ENCODE measurements at places on chromosomes 4 and X.

DNA sequence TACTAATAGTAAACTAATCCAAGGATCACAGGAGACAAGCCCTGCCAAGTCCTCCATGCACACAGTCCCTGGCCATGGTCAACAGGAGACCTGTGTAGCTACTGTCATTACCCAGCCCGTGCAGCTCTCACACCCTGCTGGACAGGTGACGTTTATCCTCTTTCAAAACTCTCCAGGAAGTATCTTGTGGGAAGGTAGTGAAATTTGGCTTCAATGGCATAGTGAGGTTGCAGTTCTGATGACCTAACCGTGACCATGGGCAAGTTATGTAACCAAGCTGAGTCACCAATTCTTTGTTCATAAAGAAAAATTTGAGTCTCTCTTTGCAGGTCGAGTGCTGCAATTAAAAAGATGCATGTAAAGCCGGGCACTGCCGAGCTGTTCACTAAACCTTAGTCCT, 11.3 kb upstream of the SLC2A9 start:
- DNase-seq = no peak

DNA sequence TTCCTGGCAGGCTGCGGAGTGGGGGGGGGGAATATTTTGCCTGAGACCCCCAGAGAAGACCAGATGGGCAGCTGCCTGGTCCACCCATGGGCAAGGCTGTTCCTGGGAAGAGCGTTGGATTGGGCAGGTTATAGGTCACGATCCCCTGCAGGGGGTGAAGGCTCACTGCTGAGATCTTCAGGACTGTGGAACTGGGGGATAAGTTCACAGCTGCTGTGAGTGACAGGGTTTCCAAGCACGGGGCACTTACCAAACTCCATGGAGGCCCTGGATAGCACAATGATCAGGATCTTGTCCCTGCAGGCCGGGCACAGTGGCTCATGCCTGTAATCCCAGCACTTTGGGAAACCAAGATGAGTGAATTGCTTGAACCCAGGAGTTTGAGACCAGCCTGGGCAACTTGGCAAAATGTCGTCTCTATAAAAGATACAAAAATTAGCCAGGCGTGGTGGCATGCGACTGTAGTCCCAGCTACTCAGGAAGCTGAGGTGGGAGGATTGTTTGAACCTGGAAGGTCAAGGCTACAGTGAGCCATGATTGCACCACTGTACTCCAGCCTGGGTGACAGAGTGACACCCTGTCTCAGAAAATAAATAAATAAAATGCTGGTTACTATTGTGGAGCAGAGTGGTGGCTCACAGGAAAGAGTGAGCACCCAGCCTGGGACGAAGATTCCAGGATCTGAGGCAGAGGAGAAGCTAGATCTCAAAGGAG, 68.0 kb upstream of the HELT start:
- DNase-seq = no peak

- no peak for DNase-seq
Measured at GRCh38 chr4:173475751-173476150, 54.3 kb downstream of the HAND2 start.

- no peak for DNase-seq
Measured at GRCh38 chr4:87811977-87812376, 12.6 kb downstream of the IBSP start.

- DNase-seq = no peak
Measured at GRCh38 chr4:101183666-101184373, 163.5 kb downstream of the PPP3CA start.

DNA sequence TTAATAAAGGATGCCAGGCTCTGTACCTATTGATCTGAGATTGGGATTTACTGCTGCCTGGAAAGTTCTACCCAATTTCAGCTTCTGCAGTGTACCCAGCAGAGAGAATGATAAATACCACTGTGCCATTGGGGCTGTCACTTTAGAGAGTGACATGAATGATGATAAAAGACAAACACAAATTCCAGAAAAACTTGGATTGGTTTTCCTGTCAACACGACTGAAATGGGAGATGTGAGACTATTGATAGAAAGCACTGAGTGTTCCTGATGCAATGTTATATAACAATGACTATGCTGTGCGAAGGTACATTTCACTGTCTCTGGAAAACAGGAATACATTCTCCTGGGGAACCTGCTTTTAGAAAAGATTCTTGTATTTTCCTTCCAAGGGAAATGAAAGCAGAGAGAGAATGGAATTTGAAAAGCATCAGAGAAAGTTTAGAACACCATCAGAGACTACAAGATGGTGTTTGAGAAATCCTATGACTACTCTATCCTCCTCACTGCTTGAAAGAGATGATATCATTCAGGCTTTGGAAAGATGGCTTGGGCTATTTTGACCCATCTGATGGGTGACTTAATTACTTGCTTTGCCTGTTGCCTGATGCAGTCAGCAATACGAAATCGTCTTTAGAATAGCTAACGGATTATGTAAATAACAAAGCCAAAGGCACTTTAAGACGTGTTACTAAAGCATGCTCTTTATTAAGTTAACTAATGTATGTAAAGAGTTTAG, 49.7 kb downstream of the MID1IP1 start:
- no peak for DNase-seq

DNA sequence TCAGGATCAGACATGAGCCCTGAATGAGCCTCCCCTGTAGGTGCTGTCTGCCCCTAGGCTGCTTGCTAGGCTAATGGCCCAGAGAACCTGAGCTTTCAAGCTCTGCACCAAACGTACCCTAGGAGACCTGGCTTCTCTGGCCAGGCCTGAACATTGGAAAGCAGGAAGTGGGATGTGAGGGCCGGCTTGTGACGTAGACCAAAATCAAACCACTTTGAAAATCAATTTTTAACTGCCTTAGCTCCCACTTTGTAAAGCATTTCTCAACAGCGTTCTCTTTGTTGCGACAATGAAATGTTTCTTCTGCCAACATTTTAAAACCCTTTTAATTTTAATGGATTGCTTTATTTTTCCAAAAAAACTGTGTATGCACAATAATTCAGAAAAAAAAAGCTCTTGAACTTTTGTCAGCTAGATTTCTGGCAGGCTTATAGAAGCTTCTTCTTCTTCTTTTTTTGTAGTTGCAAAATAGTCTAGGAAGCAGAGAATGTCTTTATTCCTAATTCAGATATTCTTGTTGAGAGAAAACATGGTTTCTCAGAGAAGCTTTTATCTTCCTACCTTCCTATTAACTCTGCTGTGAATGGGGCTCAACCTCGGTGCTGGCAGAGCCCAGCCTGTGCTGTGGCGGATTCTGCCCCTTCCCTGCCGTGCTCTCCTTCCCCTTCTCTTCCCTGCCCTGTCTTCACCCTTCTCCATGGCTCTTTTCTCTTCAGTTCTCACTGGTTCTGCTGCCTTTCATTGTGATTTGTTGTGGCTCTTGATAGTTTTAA, 145.2 kb upstream of the SFRP2 start:
- DNase-seq = no peak

GRCh38 chr4:110618581-110619462, 4.1 kb downstream of the PITX2 start:
- DNase-seq = no peak

- DNase-seq = no peak
Measured at GRCh38 chr4:2256781-2257191, 5.1 kb downstream of the MXD4 start.

GRCh38 chr4:109930464-109930863, 17.8 kb downstream of the EGF start:
- no peak for DNase-seq

GRCh38 chrX:1416327-1416784, 24.4 kb upstream of the SLC25A6 start:
- no peak for DNase-seq

DNA sequence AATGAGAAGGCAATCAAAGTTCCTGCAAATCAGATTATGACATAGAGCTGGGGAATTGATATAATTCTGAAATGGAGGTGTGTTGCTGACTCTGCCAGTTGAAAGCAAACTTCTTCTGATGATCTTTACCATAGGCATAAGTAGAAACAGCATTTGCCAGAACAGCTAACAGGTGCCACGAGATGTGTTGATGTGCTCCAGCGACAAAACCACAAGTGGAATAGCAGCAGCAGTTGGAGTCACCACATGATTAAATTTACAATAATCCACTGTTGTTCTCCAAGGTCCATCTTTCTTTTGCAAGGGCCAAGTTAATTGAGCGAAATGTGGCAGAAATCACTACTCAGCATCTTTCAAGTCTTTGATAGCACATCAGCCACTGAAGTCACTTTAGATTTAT, 3.7 kb upstream of the OSTC start:
- DNase-seq = no peak

DNA sequence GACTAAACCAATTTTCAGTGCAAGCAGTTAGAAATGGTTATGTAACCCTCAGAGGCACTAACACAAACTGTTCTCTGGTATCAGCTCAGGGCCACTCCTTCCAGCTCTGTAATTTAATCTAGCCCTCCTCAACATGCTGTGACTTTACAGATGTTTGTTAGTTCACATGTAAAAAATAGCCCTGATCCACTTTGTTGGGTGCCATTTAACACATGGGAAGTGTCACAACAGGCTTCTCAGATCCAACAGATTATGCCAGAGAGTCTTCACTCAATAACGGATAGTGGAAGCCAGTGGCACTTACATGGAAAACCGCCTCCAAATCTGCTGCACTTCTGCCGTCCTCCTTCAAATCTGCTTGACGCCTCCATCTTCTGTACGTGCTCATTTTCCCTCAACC, 51.6 kb downstream of the ATP8A1 start:
- DNase-seq = no peak

GRCh38 chrX:112834031-112834845, 6.4 kb downstream of the AMOT start:
- no peak for DNase-seq

GRCh38 chr4:72348701-72349100, 220.3 kb downstream of the ADAMTS3 start:
- no peak for DNase-seq

GRCh38 chr4:152265149-152265621, 270.7 kb downstream of the FBXW7 start:
- no peak for DNase-seq

DNA sequence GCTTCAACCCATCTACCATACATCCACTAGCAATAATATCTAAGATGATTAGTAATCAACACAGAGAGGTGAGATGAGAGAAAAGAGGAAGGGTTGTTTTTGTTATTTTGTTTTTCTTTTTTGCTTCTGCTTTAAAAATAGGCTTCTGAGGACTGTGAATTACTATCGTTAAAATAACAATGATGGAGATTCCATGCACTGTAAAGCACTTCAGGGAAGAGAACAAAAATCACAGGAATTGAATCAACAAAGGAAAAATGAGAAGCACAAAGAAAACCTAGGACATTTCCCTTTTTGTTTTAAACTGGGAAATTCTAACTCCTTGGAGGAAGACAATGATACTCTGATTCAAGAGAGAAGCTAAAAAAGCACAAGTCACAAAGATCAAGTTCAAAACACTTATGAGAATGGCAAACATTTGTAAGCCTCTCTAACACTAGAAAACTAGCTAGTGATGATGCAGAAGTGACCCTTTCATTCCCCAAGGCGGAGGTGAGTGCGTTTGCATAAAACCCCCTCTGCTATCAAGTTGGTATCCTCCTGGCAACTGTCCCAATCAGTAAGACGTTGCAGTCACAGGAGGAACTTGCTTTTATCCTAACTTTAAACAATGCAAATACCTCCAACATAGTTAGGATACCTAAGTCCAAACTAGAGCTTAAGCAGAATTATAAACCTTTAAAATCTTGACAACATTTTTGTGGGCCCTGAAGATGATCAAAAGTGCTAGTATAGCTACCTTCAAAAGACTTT, 308.5 kb downstream of the CAMK2D start:
- DNase-seq = no peak

GRCh38 chr4:83054928-83055327, 19.9 kb downstream of the COPS4 start:
- DNase-seq = no peak

DNA sequence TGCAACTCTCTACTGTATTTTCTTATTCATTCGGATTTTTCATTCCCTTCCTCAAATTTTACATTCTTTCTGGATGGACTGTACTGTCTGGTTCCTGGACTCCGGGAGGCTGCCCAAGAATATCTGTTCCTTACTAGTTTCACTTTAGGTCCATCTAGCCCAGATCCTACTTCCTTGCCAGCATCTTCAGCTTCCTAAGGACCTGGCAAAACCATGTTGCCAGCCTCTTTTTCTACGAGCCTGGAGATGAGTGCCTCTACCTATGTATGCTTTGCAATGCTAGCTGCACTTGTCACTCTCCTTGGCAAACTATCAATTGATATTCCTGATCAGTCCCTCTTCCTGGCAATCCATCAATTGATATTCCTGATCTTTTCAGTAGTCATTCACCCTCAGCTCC, 5.6 kb upstream of the LNX1 start:
- DNase-seq = no peak

GRCh38 chrX:68654693-68655092, 7.2 kb downstream of the STARD8 start:
- DNase-seq = no peak

GRCh38 chr4:121270389-121270788, 106.3 kb upstream of the TNIP3 start:
- DNase-seq = no peak

DNA sequence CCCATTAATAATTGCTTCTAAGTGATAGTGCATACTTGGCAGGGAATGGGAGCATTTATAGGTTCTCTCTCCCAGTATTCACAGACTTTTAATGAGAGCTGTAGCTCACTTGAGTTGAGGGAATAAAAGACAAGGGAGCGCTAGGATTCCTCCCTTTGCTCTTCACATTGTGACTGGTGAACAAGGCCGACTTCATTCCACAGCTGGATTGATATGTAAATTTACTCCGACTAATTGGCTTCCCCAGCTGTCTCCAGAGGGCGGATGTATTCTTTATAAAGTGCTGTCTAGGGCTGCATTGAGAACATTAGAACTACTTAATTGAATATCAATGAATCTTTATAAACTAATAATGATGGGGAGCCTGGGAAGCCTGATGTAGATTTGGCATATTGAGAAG, 63.4 kb downstream of the GPR50 start:
- DNase-seq = no peak

GRCh38 chr4:182823576-182823975, 93.6 kb downstream of the DCTD start:
- DNase-seq = no peak

DNA sequence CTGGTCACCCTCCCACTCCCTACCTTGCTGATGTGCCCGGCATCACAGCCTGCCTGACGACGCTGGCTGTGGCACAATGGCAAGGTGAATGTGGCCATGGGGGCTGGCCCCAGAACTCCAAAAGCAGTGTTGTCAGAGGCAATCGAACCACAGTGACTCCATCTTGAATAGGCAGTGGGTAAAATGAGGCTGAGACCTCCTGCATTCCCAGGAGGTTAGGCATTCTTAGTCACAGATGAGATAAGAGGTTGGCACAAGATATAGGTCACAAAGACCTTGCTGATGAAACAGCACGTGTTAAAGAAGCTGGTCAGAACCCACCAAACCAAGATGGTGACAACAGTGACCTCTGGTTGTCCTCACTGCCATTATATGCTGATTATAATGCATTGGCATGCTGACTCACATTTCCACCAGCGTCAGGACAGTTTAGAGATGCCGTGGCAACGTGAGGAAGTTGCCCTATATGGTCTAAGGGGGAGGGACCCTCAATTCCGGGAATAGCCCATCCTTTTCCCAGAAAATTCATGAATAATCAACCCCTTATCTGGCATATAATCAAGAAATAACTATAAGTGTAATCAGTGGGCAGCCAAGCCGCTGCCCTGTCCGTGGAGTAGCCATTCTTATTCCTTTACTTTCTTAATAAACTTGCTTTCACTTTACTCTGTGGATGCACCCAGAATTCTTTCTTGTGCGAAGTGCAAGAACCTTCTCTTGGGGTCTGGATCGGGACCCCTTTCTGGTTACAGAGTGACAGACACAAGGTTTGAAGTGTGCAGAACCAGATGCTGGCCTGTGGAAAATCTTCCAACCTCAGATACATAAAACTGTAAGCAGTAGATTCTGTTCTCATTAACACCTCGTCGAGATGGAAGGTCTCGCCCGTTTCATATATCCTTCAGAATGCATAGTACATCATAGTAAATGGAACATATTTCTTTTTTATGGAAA, 26.8 kb upstream of the CLDN24 start:
- DNase-seq = no peak

Data from GM18507 (cell line).